ENCODE measurements at places on chromosomes 7 and 10.

DNA sequence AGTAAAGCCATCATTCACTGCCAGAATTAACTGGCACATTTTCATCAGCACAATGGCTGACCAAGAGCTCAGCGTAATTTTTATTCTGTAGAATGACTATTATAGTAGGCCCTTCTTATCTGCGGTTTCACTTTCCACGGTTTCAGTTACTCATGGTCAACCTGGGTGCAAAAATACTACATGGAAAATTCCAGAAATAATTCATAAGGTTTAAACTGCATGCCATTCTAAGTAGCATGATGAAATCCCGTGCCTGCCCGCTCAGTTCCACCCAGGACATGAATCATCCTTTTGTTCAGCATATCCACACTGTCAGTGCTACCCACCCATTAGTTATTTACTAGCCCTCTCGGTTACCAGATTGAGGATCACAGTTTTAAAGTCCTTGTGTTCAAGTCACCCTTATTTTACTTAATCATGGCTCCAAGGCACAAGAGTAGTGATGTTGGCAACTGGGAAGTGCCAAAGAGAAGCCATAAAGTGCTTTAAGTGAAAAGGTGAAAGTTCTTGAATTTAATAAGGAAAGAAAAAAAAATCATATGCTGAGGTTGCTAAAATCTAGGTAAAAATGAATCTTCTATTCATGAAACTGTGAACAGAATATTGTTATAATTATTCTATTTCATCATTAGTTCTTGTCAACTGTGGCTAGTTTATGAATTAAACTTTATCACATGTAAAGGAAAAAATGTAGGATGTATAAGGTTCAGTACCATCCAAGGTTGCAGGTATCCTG lies 204.9 kb downstream of the DOCK4 start:
- DNase-seq = no peak

DNA sequence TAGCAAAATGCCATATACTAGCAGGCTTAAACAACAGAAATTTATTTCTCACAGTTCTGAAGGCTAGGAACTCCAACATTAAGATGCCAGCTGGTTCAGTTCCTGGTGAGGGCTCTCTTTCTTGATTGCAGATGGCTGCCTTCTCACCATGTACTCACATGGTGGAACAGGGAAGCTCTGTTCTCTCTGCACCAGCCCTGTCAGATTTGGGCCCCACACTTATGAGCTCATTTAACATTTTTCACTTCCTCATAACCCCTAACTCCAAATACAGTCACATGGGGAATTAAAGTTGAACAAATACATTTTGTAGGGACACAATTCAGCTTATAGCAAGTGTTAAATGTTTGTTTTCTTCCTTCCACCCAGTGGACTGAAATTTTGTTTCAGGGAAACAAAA lies 218.6 kb upstream of the TAC1 start:
- no peak for DNase-seq

GRCh38 chr10:132257271-132257670 lies 50.5 kb downstream of the STK32C start:
- DNase-seq = peak; percentile 21

DNA sequence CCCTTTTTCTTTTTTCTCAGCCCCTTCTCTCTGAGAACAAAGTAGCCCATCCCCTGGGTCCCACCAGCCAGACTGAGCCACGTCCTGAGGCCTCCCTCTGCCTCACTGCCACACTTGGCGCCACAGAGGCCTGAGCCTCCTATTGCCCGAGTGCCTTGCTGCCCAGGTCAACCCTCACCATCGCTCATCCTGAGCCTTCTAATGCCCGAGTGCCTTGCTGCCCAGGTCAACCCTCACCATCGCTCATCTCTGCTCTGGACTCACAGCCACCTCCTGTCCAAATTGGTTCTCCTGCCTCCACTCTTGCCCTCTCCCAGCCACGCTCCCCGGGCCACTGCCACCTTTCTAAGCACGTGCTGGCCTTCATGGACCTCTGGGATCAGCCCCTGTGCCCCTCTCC lies 53.2 kb upstream of the SMNDC1 start:
- DNase-seq = no peak

- DNase-seq = no peak
Observed at GRCh38 chr10:124875596-124875995, 66.3 kb upstream of the ZRANB1 start.
